ENCODE measurements at places on chromosomes 2 and 18.

DNA sequence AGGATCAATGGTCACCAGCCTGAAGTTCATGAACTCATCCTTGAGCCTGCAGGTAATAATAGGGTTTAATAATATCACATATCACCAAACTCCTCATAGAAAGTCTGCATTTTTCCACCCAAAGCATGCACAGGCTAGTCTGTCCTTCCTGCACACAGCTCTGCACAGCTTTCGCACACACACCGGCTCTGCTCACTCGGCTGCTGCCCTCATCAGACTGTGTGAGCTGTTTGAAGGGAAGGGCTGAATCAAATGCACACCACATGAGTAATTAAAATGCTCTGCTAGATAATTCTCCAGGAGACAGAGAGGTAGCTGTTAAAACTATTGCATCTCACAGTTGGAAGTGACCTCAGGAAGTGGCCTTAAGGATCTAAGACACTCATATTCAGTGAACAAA lies 108.4 kb upstream of the YPEL5 start:
- DNase-seq: no peak

DNA sequence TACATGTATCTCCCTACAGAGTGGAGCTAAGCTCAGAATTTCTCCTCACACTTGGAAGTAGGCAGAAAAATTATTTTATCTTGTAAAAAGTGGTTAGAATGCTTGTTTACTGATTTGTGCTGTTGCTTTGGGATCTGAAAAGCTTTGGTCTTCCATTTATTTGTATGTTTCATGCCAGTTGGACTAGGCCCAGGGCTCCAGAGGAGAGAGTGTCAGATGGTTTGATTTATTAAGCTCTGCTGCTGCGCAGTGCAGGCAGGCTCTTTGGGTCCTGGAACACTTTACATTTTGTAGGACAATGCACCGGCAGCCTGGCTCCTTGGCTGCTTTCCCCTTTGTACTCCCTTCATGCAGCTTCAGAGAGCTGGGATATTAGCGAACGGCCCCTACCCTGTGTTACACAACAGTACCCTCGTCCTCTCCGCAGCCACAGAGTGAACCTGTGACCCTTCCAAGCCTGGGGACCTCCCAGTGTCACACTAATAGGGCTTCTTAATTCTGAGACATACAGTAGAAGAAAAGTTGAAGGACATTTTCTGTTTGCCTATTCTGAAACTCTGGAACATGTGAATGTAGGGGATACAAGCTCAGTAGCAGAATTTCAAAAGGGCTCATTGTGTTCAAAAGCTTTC lies 56.7 kb upstream of the EML6 start:
- DNase-seq: no peak

GRCh38 chr2:64987956-64988419 lies 1.2 kb upstream of the SLC1A4 start:
- DNase-seq: no peak

- DNase-seq: no peak
These were observed 22.8 kb downstream of the EHD3 start for GRCh38 chr2:31256611-31257382.

GRCh38 chr2:218993345-218994315 lies at the start of gene CRYBA2:
CRYBA2 (minus strand) TSS chr2:218993422; CDS start chr2:218993176, 246 bp downstream.
- DNase-seq: no peak
